ENCODE measurements at places on chromosomes 2 and 18.
A peak's percentile ranks its signal among the peaks of the same experiment; 100 is the strongest.

DNA sequence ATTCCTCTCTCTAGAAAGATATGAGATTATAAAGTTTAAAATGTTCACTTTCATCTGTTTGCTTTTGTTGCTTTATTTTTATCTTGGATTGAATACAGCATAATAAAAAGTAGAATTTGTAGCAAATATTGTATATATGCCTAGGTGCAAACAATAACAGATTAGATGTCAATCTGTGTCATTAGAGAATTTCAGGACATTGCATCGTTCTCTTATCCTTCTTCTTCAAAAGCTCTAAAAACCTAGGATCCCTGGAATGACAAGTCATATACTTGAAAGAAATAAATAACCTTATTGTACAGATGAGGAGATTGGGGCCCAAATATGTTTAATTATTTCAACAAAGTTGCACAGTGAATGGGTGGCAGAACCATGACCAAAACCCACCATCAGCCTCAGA, 102.8 kb upstream of the BZW1 start:
- DNase-seq = no peak

DNA sequence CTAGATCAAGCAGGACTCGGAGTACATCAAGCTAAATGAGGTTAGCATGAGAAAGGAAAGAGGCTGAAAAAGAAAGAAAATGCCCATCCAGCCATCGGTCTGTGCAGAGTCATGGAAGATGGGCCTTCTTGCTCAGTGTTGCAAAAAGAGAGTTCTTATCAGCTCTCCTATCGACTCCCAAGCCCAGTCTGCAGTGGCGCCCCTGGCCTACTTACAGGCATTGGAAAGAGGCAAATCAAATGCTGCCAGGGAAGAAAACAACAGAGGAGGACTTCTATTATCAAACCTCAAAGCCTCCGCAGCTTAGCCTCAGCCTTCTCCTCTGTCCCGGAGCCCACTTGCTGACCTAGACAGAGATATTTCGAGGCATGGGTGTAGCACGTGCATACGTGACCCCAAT, 66.0 kb downstream of the CDH2 start:
- DNase-seq = no peak

DNA sequence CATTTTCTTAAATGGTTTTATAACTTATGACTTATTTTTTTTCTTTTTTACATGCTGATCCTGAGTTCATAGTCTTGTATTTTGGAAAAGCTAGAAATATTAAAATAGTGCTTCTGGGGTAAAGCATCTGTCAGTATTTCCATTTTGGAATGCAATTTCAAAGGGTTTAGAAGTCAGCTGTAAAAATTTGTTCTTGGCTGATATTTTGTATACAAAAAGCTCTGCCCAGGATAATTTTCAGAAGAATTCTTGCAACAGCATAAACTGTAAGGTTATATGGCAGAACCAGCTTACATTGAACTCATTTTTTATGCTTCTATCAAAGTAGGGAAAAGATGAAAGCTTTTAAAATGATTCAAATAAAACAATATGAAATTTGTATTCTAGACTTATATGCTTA, 97.4 kb downstream of the DIS3L2 start:
- no peak for DNase-seq

DNA sequence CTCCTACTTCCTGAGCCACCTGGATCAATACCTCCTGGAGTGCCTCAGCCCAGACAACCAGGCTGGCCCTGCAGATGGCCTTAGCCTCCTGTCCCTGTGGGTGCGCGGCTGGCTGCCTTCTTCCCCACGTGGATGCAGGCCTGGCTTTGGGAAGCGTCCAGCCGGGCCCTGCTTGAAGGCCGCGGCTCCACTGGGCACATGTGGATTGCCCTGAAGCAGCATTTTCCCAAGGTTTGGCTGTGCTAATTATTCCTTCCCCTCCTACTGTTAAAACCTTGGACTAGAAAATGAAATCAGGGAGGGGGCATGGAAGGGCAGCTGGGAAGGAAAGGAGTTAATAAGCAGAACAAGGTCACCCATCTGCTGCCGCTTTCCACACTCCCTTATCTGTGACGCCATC, 143.0 kb upstream of the GATA6 start:
- DNase-seq = no peak

- no peak for DNase-seq
These were observed 98.3 kb downstream of the KLHL14 start for GRCh38 chr18:32674491-32674890.

DNA sequence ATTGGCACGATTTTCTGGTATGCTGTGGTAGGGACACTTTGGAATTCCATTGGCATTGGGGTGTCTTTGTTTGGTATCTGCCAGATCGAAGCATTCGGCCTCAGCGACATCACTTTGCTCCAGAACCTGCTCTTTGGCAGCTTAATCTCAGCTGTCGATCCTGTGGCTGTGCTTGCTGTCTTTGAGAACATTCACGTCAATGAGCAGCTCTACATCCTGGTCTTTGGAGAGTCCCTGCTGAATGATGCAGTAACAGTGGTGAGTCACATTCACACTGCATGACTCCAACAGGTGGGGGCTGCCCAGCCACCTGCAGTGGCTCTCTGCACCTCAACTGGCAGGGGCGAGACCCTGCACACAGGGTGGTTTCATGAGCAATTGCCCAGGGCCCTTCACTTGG, 38.4 kb downstream of the SLC9A2 start:
- no peak for DNase-seq

- no peak for DNase-seq
These were observed 318.7 kb downstream of the MYCN start for GRCh38 chr2:16259010-16259409.

DNA sequence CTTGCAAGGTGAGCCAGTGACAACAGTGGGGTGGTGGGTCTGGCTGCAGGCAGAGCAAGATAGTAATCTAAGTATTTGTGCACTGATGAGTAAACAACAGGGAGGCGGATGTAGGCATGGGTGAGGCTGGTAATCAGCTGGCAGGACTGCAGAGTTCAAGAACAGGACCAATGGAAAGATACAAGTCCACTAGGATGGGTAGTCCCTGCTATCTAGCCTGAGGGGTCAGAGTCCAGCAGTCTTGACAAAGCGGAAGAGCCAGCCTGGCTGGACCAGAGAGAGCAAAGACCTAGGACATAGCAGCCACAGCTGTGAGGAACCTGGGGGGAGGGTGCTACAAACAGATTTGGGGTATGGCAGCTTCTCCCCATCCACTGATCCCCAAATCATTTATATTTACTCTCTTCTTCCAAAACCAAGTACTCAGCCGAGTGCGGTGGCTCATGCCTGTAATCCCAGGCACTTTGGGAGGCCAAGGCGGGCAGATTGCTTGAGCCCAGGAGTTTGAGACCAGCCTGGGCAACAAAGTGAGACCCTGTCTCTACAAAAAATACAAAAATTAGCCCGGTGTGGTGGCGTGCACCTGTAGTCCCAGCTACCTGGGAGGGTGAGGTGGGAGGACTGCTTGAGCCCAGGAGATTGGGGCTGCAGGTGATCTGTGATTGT, 25.9 kb downstream of the VIL1 start:
- no peak for DNase-seq

DNA sequence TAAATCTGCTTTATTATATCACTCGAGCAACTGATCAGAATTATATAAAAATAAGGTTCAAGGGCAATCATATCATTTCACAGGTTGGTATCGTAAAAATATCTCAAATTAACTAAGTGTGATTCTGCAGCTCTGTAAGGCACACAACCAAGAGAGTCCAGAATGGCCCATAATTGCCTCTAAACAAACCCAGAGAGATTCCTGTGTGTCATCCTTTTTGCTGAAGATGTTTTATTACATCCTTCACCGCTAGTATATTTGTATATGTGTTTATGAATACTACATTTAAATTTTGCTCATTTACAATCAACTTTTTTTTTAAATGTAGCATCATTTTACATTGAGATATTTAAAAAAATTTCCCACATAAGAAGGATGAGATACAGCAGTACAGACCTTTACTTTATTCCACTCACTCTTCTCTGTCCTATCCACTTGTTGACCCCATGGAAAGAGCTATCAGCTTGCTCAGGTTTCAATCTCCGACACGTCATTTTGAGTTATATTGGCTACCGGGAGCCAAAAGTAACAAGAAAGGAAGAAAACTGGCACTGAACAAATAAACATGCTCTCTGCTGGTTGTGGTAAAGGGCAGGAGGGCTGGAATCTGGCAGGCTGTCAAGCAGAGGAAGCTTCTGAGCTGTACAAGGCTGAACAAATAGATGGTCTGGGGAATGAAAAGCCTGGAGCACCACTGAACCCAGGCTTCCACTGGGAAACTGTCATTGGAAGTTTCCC, 23.1 kb downstream of the PLA2R1 start:
- DNase-seq = no peak

DNA sequence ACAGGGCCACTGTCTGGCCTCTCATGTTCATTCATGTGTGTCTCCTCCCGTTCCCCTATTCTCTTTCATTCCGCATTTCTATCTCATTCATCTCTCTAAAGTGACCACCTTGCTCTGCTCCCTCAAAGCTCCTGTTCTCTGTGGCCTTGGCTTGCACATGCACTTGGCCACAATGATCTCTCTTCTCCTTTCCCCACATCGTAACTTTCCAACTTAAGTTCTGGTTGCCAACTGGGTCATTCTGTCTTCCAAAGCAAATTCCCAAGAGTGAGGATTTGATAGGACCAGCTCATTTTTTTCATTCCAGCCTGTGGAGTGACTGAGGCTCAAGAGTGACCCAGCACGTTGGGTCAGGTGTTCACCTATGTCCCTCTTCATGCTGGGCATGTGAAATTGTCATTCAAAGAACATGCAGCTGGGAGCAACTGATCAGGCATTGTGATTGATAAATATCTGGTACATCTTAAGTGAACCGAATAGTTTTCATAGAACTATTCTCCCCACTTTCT, 14.3 kb upstream of the ITGA6 start:
- no peak for DNase-seq

GRCh38 chr2:172921532-172922236, 154.0 kb upstream of the MAP3K20 start:
- no peak for DNase-seq

GRCh38 chr2:200778038-200778437, 33.7 kb upstream of the BZW1 start:
- no peak for DNase-seq

- no peak for DNase-seq
These were observed 260.1 kb downstream of the PRKCE start for GRCh38 chr2:45911538-45911937.

DNA sequence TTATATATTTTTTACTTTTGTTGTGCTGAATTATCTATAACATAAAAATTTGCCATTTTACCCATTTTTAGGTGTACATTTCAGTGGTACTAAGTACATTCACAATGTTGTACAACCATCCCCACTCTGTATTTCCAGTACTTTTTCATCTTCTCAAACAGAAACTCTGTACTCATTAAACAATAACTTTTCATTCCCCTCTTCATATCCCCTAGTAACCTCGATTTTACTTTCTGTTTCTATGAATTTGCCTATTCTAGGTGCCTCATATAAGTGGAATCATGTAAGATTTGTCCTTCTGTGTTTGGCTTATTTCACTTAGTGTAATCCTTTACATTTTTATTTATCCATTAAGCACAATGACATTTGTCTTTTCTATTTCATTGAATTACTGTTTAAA, 51.3 kb downstream of the GTF2A1L start:
- DNase-seq = no peak

DNA sequence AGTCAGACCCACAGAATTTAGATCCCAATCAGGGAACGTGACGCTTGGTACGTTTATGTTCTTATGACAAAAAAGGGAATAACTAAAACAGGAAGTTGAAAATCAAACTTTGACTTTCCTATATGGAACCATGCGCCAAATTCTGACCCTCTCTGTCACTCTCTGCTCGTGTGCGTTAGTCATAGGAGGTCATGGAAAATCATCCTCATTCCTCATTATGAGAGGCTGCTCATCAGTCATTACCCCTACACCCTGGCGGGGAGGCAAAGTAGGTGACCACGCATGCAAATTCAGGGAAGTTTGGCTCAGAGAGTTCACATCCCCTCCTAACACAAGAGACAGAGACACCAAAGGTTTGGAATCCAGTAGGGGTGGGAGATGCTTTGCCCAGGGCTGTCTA, 15.5 kb downstream of the IL1F10 start:
- DNase-seq = no peak

DNA sequence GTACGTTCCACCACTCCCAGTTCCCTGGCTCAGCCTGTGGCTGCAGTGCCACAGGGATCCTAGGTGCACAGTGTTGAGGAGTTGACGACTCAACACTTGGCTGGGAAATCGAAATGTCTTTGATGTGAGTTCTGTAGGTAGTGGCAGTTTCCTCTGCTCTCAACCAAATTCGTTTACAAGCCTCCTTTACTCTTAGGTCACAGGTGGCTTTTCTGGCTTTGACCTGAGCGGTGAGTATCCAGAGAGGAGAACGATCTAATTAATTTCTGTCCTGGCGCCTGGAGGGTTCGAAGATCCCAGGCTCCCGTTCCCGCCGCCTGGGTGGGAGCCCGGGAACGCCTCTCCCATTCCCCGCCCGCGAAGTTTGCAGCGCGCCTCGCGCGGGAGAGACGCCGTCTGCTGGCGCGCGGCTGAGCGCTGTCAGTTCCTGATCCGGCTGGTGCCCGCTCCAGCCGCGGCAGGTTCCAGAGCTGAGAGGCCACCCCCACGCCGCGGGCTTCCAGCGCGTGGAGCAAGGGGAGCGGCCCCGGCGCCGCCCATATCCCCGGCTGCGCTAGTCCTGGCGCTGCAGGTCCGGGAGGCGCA, at the start of gene LAMA3:
TSS of gene LAMA3 (plus strand) at position 423 of the 585 bp plus-strand sequence. CDS start 231 bp downstream, outside the sequence.
- DNase-seq = no peak

DNA sequence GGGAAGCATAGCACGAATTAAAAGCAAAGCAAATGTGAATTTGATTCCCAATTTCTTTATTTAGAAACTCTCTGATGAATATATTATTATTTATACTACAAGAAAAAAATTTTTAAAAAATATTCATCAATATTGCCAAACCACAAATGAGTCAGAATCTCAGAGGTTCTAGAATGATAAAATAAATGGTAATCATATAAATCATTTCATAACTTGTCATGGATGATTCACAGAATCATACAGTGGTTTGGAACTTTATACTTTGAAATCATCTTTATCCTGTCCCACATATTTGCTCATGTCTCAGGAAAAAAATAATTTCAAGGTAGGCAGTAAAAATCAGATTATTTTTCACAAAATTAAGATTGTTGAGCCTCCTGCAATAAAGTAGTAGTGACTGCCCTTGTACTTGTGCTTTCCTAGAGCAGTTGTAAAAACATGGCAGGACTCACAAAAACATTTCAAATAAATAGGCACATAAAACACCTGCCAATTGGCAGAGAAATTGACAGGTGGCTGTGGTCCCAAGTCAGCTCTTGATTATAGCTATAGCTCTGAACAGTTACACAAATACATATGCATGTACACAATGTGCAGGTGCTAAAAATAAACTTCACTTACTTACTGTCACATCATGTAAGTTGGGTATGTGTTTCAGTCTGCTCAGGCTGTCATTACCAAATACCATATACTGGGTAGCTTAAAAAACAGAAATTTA, 273.9 kb upstream of the SESTD1 start:
- DNase-seq = no peak

GRCh38 chr2:26982102-26982742, 11.8 kb downstream of the MAPRE3 start:
- DNase-seq = peak; percentile 7

DNA sequence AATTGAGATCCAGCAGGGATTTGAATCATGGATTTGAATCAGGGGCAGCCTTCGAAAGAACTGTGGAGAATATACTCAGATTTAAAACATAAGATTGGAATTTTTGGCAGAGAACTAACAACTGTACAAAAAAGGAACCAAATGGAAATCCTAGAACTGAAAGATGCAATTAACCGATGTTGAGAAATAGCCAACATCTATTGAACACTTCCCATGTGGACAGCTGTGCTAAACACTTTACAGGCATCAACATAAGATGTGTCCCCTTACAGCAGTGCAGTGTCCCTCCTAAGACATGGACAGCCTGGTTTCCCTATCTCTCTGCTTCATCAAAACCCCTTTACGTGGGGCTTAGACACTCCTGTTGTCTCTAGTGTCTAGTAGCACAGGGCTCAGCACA, 3.7 kb upstream of the IL1RN start:
- no peak for DNase-seq

All from activated gamma-delta T cell treated with Interleukin-2 at 50 U/mL for 16 hours (primary cell).